Effector memory CD8-positive, alpha-beta T cell (primary cell): ENCODE measurements at places on chromosomes 16 and 17.

GRCh38 chr16:57571098-57571497 lies 28.7 kb downstream of the ADGRG5 start:
- no peak overlapping the region for H3K4me3 ChIP-seq
- DNase-seq = no peak
- H3K27ac ChIP-seq = no peak overlapping the region

DNA sequence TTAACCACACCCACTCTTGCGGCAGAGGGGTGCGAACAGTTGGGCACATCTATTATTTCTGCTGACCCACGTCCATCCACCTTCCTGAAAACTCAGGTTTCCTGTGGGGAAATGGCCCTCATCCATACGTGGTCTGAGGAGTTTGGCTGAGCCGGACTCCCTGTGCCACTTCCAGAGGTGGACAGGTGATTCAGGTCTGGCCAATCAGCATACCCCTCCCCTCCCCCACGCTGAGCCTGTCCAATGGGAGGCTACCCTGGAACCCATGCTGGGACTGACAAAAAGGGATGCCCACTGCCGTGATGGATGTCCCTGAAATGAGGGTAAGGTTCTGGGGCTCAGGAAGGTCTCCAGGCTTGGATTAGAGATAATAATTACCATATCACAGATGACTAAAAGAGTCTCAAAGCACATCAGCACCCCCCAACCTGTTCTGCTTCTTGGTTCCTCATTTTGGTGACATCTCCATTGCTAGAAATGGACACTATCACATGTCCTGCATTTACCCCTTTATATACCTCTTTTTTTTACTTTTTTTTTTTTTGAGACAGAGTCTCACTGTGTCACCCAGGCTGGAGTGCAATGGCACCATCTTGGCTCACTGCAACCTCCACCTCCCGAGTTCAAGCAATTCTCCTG lies 5.3 kb upstream of the MAPK7 start:
- H3K4me3 ChIP-seq = peak overlapping the region; percentile 83
- DNase-seq = no peak
- H3K27ac ChIP-seq = no peak overlapping the region
- peaks cover 17% of the 10 kb centered on the region for H3K36me3 ChIP-seq
- H3K27me3 ChIP-seq = no peaks in the 10 kb centered on the region

DNA sequence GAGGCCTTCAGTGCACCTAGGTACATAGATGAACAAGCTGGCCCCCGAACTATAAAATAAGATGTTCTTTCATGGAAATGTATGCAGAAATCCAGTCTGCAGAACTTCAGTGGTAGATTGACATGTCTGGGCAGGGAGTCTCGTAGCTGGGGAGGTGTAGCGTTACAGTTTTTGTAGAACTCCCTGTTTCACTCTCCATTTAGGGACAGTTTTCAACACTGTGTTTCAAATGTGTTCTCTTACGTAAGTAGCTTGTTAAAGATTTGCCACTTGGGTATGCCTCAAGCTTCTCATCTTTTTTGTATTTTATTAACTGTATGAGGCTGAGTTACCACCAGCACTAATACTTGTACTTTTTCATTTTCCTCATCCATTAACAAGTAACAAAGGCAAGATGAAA lies 46.6 kb downstream of the PLD6 start:
- H3K4me1 ChIP-seq = peaks cover 6% of the 10 kb centered on the region
- no peaks in the 10 kb centered on the region for H3K27me3 ChIP-seq

GRCh38 chr16:85579923-85580580 lies 33.1 kb upstream of the GSE1 start:
- no peak for DNase-seq
- H3K27ac ChIP-seq = peak overlapping the region; percentile 94
- peaks cover 75% of the 10 kb centered on the region for H3K4me1 ChIP-seq
- H3K27me3 ChIP-seq = no peaks in the 10 kb centered on the region
- H3K36me3 ChIP-seq = peaks cover 40% of the 10 kb centered on the region

GRCh38 chr17:33052856-33053255 lies 61.2 kb downstream of the SPACA3 start:
- H3K27me3 ChIP-seq = peaks cover 69% of the 10 kb centered on the region
- no peaks in the 10 kb centered on the region for H3K4me1 ChIP-seq
- no peak for DNase-seq
- no peaks in the 10 kb centered on the region for H3K36me3 ChIP-seq
- H3K4me3 ChIP-seq = no peak overlapping the region

DNA sequence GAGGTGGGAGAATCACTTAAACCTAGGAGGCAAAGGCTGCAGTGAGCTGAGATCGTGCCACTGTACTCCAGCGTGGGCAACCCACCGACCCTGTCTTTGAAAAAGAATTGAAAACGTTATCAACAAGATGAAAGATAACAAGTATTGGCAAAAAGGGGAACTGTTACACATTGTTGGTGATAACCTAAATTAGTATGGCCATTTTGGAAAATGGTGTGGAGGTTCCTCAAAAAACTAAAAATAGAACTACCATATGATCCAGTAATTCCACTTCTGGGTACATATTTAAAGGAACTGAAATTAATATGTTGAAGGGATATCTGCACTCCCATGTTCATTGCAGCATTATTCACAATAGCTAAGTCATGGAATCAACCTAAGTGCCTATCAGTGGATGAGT lies 61.0 kb downstream of the ABHD15 start:
- no peak overlapping the region for H3K4me3 ChIP-seq
- DNase-seq = no peak
- no peak overlapping the region for H3K27ac ChIP-seq
- no peaks in the 10 kb centered on the region for H3K27me3 ChIP-seq

- H3K4me1 ChIP-seq = no peaks in the 10 kb centered on the region
- H3K27ac ChIP-seq = no peak overlapping the region
- no peaks in the 10 kb centered on the region for H3K36me3 ChIP-seq
- no peaks in the 10 kb centered on the region for H3K27me3 ChIP-seq
- DNase-seq = no peak
These were observed 28.4 kb upstream of the MED13 start for GRCh38 chr17:62093188-62094155.

DNA sequence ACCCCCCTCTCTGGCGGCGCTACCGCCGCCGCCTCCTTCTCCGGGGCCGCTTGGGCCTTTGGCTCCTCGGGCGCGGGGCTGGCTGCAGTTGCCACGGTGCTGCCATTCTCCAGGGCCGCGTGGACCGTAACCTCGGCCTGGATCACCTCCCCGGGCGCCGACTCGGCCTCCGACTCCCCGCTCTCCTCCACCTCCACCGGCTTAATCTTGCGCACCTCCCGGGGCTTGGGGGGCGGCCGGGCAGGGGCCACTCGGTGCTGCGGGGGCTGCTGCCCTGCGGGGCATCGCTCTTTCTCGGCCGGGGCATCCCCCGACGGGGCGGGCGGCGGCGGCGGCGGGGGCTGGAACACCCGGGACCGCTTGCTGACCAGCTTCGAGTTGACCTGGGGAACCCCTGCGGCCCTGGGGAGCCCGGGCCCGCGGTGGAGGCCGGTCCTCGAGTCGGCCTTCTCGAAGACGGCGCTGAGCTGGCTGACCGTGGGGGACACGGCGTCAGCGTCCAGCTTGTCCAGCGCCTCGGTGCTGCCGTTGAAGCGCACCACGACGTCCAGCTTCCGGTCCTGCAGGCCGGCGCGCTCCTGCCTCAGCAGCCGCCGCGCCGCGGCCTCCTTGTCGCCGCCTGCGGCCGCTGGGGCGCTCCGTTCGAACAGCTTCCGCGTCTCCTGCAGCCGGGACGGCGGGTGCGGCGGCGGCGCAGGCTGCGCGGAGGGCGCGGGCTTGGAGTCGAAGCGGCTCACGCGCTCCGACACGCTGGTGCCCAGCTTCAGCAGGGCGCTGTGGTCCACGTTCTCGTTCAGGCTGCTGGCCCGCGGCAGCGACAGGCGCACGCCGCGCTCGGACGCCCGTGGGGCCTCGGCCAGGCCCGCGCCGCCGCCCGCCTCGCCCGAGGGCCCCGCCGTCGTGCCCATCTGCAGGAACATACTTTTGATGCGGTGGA lies 792 bp downstream of the PPP1R9B start:
- no peaks in the 10 kb centered on the region for H3K27me3 ChIP-seq
- peak overlapping the region; percentile 93 for H3K27ac ChIP-seq
- peaks cover 40% of the 10 kb centered on the region for H3K4me1 ChIP-seq

DNA sequence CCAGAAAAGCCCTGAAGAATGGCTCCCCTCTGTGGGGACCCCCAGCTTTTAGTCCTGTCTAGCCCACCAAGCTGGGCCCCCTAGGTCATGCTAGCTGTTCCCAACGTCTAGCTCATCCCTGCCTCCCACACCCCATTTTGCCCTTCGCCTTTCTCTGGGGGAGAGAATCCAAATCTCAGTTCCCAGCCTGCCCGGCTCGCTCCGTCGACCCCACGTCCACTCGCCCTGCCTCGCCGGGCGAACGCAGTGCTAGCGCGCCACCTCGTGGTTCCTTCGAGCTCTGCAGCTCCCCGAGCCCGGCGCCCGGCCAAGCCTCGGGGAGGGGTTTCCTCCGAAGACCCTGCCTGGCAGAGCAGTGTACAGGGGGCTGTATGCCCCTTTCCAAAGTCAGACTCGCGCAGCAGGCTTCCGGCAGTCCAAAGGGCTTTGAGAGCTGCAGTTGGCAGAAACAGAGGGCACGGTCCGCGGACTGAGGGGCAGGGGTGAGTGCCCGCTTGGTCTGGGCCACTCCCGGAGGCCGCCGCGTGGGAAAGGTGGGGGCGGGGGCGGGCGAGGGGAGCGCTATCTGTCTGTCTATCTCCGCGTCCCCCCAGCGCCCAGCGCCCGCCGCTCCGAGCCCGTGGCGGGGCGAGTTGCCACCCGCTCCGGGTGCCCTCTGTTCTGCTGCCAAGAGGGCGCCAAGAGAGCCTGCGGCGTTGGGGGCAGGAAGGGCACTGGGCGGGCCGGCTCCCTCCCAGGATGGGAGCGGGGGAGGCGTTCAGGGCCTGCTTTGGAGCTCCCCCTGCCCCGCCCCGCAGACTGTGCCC lies 1.7 kb upstream of the DLX3 start:
- peaks cover 6% of the 10 kb centered on the region for H3K36me3 ChIP-seq
- peak; percentile 73 for DNase-seq
- H3K27ac ChIP-seq = no peak overlapping the region

DNA sequence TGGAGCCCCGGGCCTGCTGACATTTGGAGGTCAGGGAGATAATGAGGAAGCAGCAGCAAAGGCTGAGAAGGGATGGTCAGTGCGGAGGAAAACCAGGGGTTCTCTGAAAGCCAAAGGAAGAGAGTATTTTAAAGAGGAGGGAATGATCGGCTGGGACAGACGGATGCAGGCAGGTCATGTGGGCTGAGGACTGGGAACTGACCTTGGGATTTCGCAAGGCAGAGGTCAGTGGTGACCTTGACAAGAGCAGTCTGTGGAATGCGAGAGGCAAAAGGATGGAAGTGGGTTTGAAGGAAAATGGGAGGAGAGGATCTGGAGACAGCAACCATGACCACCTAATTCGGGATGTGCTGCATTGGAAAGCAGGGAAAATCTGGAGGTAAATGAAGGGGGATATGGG lies 10.2 kb downstream of the EFTUD2 start:
- no peak for DNase-seq
- no peak overlapping the region for H3K4me3 ChIP-seq
- H3K27ac ChIP-seq = no peak overlapping the region
- H3K4me1 ChIP-seq = peaks cover 8% of the 10 kb centered on the region
- H3K27me3 ChIP-seq = no peaks in the 10 kb centered on the region

GRCh38 chr16:20881503-20881878 lies 18.7 kb downstream of the DCUN1D3 start:
- no peak overlapping the region for H3K27ac ChIP-seq
- H3K4me3 ChIP-seq = no peak overlapping the region
- peaks cover 5% of the 10 kb centered on the region for H3K36me3 ChIP-seq
- DNase-seq = no peak
- H3K4me1 ChIP-seq = peaks cover 13% of the 10 kb centered on the region
- H3K27me3 ChIP-seq = no peaks in the 10 kb centered on the region

DNA sequence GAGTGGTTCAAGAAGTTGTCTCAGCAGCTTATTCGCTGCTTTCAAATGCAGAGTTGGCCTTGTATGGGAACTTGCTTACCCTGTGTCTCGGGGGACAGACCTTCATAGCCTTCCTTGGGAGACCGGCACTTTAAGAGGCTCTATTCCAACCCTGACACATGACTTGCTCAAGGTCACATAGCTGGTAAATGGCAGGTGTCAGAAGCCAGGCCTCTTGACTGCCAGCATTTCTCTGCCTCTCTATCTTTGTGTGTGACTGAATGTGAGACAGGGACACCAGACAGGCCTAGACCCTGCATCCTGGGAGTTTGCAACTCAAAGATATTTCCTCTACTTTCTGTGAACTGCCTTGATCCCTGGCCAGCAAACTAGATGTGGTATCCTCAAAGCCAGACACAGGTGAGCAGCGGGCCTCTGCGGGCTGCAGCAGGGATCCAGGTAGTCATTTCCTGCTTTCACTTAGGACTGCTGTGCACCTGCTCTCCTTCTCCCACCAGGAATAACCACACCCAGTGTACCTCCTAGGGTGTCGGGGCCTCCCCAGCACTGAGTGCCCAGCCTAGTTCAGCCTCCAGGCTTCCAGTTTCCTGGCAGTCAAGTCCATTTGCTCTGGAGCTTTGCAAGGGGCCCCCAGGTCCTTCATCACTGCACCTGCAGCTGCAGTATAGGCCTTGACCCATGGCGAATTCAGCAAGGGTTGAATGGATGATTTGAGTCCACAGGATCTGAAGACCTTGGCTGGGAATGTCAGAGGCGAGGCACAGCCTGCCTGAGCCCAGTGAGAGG lies 116.6 kb upstream of the TNRC6C start:
- peak overlapping the region; percentile 79 for H3K4me3 ChIP-seq
- no peaks in the 10 kb centered on the region for H3K27me3 ChIP-seq
- no peak for DNase-seq
- H3K27ac ChIP-seq = peak overlapping the region; percentile 89
- H3K4me1 ChIP-seq = peaks cover 62% of the 10 kb centered on the region

GRCh38 chr17:14302091-14302430 lies 1.2 kb downstream of the HS3ST3B1 start:
- peak overlapping the region; percentile 94 for H3K27ac ChIP-seq
- H3K4me3 ChIP-seq = peak overlapping the region; percentile 95
- peaks cover 41% of the 10 kb centered on the region for H3K4me1 ChIP-seq
- H3K36me3 ChIP-seq = peaks cover 30% of the 10 kb centered on the region

DNA sequence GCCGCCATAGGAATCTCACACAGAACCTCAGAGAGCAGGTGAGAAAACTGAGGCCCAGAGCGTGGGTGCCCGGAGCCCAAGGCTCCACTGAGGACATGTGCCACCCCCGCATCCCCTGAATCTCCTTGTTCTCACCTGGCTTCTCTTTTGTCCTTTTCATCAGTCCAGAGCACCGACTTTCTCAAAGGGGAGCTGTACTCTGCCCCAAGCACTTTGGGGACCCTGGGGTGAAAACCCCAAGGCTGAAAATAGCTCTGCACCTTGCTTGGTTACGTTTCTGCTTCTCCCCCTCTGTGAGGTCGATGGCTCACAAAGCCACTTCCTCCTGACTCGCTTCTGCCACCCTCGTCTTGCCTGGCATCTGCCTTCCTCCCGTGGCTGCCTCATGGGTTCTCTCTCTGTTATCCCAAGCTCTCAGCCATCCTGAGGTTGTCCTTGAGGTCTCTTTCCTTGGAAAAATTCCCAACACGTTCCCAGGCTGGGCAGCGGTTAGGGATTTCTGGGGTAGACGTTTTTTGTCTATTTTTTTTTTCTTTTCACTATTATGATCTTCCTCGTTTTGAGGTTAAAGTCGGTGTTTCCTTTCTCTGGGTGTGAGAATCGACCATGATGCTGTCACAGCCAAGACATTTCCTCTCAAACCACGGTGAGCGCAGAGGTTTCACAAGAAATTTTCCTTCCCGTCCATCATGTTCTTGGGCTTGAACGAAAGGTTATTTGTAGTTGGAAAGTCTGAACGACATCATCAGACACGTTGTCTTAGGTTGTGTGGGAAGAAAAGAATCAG lies 37.2 kb downstream of the IRF8 start:
- H3K36me3 ChIP-seq = peaks cover 13% of the 10 kb centered on the region
- H3K4me3 ChIP-seq = peak overlapping the region; percentile 83
- peak overlapping the region; percentile 95 for H3K27ac ChIP-seq
